Vagina (tissue), 2 donors: ENCODE measurements at places on chromosomes 5 and 9. TPM values are rescaled to one million over a fixed set of nuclear protein-coding genes. Genes with fewer than 3 reads are reported as not detected.

- no peak for DNase-seq
These were observed 114.7 kb downstream of the LURAP1L start for GRCh38 chr9:12889402-12890106.

DNA sequence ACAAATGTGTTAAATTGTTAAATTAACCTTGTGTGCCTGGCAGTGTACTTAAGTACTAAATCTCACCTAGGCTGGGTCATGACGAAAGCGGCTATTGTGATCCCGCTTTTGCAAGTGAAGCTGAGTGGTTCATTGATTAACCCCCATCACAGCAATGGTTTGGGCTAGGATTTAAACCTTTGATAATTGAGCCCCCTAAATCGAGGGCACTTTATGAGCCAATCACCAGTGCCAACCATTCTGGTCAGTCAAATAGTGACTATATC is 22.8 kb downstream of the HNRNPK start:
- DNase-seq: no peak

GRCh38 chr5:175542232-175542965 is 64.0 kb downstream of the SFXN1 start:
- DNase-seq: no peak

Gene RELL2
- total RNA-seq: 5.6 TPM

Gene LIFR
- 63.3 TPM for total RNA-seq

- no peak for DNase-seq
These were observed 88.5 kb downstream of the ZNF618 start for GRCh38 chr9:113964495-113965170.

GRCh38 chr9:123741214-123741613 is 188.7 kb downstream of the DENND1A start:
- no peak for DNase-seq

GRCh38 chr5:18749763-18750162 is 1115.5 kb downstream of the TAF11L14 start:
- no peak for DNase-seq

Gene IL31RA
- total RNA-seq: not detected

Gene MPDZ
- 38.8 TPM for total RNA-seq

Gene NUTM2F
- total RNA-seq: not detected

- no peak for DNase-seq
These were observed 9.3 kb upstream of the SPATA24 start for GRCh38 chr5:139413153-139413552.

DNA sequence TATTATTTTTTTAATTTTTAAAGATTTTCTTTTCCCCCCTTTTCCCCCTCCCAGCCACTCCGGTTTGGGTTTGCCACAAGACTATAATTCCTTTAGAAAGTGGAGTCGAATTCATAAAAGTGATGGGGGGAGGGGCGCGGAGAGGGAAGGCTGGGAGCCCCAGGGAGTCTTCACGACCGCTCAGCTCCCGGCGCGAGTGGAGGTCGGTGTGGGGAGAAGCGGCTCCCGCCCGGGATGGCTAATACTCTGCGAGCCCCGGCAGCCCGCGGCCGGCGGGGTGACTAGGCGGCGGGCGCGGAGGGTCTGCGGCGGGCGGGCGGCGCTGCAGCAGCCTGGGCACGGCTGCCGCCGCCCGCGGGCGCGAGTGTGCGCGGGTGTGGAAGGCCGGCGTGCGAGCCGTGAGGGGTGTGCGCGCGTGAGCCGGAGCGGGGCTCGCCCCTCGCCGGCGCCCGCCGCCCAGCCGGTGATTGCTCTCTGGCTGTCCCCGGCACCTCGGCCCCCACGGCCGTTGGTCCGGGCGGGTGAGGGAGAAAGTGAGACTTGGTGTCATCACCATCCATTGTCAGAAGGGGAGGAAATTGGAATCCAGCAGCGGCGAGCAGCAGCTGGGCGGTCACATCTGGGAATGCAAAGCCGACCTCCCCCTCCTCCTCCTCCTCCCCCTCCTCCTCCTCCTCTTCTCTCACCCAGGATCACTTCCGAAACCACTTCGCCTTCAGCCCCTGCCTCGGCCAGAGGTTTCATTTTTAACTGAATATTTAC is at the start of gene PARP8:
Gene PARP8, plus strand, starts transcription at position 377 of the 762 bp plus-strand sequence. CDS start 459 bp downstream, outside the sequence.
- DNase-seq: no peak

DNA sequence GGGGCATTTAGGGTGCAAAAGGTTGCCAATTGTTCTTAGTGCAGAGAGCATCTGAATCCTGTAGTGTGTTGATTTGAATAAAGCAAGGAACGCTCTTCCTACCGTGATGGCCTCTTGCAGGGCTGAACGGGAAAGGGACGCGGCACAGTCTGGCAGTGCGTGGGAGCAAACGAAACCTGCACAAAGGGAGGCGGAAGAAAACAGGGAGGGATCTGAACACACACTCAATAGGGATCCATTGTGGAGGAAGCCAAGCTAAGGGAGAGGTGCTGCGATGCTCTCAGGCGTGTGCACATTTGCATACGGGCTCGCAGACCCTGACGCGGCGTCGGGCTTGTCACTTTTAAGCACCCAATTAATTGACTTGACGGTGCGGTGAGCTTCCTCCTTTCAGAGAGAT is 414.0 kb upstream of the IRX1 start:
- DNase-seq: no peak

DNA sequence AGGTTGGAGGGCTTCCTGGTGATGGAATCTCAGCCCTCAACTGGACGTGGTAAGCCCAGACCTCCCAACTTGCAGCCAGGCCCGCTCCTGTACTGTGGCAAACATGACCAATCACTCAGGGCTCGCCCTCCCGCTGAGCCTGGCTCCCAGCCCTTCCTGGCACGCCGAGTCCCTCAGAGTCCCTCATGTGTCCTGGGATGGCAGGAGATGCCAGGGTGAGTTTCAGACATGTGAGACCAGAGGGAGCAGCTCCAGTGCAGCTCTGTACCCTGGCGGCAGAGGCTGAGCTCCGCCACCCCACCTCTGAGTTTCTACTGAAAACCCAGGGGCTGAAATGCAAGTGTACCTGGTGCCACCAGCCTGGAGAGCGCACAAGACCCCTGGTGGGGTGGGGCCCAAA is 42.0 kb upstream of the RXRA start:
- DNase-seq: no peak

DNA sequence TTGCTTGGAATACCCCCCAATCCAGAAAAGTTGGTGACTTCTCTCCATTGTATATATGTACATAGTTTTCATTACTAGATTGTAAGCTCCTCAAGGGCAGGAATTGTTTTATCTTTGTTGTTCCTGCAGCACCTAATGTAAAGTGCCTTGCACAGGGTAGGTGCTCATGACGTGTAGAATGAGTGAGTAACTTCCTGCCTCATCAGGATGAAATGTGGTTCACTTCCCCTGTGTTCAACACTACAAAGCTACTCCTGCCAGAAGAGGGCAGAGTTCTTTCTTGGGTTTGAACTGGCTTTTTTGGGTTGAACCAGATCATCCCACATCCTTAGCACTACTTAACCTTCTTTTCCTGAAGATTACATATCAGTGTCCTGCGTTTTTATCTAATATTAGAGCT is 23.9 kb downstream of the GTF3C4 start:
- DNase-seq: no peak

Gene SCGB3A1
- total RNA-seq: not detected

GRCh38 chr5:57338068-57338867 is 144.3 kb downstream of the ACTBL2 start:
- DNase-seq: no peak

Gene WDR5
- total RNA-seq: 16.7 TPM

Gene FOXD4
- total RNA-seq: not detected

Gene TOPORS
- 18.4 TPM for total RNA-seq

Gene SNX18
- total RNA-seq: 63.1 TPM

Gene TERT
- not detected for total RNA-seq

Gene FOXD1
- total RNA-seq: not detected

- no peak for DNase-seq
These were observed 15.3 kb downstream of the SEC61B start for GRCh38 chr9:99237356-99237755.

Gene SH3GL2
- not detected for total RNA-seq

DNA sequence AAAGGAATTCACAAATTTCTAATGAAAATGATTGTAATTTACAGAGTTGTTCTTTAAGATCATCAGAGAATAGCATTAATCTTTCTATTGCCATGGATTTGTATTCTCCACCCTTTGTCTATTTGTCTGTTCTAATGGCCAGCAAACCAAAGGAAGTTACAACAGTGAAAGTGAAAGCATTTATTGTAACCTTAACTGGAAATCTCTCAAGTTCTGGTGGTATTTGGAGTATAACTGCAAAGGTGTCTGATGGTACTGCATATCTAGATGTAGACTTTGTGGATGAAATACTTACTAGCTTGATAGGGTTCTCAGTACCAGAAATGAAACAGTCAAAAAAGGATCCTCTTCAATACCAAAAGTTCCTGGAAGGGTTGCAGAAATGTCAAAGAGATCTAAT is 21.7 kb downstream of the RMI1 start:
- DNase-seq: no peak

- no peak for DNase-seq
These were observed 649.3 kb upstream of the WWC1 start for GRCh38 chr5:167642181-167642580.

Gene C9
- total RNA-seq: not detected

- no peak for DNase-seq
These were observed 7.0 kb upstream of the GPR21 start for GRCh38 chr9:123026425-123026824.

GRCh38 chr9:126773004-126773607 is 31.7 kb upstream of the ZBTB43 start:
- DNase-seq: no peak

Gene MAPKAP1
- 70.7 TPM for total RNA-seq

Gene SLC34A1
- not detected for total RNA-seq

Gene TOR4A
- total RNA-seq: 13.0 TPM

GRCh38 chr5:133460172-133460758 is 152.1 kb downstream of the FSTL4 start:
- no peak for DNase-seq

- DNase-seq: no peak
These were observed at the start of gene GALNT10 for GRCh38 chr5:154190595-154191304. TSS of gene GALNT10 (plus strand) at chr5:154190733. CDS start at chr5:154190867, 134 bp downstream.

GRCh38 chr5:171272996-171273970 is 35.8 kb upstream of the TLX3 start:
- no peak for DNase-seq

DNA sequence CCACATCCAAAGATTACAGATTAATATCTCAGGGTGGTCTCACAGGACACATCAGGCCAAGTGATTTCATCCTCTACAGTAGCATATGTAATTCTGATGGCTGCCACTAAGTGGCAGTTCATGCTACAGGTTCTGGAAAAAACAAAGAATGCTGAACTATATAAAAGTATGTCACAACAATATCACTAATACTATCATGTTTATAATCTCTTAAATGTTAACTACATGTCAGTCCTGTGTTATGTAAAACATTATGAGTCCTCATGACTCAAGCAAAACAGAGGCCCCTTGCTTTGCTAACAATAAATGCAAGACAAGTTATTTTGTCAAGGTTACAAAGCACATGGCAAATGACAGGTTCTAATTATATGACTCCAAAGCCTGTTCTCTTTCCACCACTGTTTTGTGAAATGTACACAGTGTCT is 233.2 kb downstream of the FBXL17 start:
- DNase-seq: no peak

- no peak for DNase-seq
These were observed 27.8 kb downstream of the NR5A1 start for GRCh38 chr9:124479371-124479770.

DNA sequence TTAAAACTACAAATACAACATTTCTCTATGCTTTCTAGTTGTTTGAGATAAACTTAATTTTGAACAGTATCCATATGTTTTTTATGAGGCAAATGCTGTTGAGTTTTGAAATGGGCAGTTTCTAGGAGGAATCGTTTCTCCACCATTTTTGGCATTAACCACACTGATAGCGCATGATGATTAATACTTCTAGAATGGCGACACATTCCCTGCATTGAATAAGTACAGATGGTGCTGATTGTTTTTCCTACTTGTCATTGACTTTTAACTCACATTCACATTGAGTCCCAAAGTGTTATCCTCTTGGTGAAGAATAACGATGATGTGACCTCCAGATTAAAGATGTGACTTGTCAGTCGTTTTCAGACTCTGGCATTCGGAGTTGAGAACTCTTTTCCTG is 6.5 kb upstream of the CCDC192 start:
- no peak for DNase-seq

DNA sequence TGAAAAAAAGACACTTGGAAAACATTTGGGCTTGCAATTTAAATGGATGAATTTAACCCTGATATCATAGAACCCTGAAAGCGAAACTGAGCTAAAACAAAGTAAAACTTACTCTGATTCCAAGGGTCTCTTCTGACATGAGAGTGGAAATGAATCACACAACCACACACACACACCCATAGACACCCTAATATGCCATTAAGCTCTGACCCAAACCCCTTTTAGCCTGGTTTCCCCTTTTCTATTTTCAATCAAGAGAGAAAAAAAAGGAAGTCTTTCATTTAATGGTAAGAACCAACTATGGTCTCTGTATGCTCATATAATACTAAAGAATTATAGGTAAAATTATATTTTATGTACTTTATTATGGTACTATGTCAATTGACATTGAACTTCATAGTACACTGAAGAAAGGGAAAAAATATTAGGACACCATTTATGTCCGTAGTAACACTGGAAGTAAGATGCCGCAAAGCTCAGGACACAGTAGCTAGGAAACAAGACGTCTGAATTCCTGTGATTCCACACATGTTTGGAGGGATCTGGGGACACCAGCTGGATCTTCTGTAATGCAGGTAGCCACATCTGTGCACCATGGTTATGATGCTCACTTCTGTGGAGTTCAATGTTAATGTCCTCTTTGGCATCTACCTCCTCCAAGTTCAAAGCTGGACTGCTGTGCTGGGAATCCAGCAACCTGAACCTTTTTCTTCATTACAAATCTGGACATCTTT is 95.8 kb downstream of the PCSK1 start:
- no peak for DNase-seq

- no peak for DNase-seq
These were observed 459.2 kb downstream of the ARHGEF28 start for GRCh38 chr5:74085186-74085585.

Gene AHRR
- total RNA-seq: 11.3 TPM

- DNase-seq: no peak
These were observed 213.2 kb downstream of the ESM1 start for GRCh38 chr5:54772231-54772630.

Gene LCN12
- not detected for total RNA-seq

DNA sequence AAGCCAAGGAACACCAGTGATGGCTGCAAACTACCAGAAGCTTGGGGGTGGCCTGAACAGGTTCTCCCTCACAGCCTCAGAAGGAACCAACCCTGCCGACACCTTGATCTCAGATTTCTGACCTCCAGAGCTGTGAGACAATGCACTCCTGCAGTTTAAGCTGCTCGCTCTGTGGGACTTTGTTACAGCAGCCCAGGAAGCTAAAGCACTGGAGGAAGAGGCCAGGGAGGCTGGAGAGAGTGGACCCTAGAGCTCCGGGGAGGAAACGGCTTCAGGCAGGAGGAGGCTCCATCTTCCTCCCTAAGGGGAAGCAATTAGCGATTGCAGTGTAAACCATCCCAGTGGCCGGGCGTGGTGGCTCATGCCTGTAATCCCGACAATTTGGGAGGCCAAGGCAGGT is 25.1 kb downstream of the BARX1 start:
- no peak for DNase-seq

Gene BARHL1
- not detected for total RNA-seq

- no peak for DNase-seq
These were observed 7.0 kb upstream of the AK1 start for GRCh38 chr9:127884427-127884911.
